ENCODE measurements at places on chromosomes 4 and X.
A peak's percentile ranks its signal among the peaks of the same experiment; 100 is the strongest.

GRCh38 chr4:107278791-107279483 is 242.8 kb upstream of the DKK2 start:
- no peak for DNase-seq

DNA sequence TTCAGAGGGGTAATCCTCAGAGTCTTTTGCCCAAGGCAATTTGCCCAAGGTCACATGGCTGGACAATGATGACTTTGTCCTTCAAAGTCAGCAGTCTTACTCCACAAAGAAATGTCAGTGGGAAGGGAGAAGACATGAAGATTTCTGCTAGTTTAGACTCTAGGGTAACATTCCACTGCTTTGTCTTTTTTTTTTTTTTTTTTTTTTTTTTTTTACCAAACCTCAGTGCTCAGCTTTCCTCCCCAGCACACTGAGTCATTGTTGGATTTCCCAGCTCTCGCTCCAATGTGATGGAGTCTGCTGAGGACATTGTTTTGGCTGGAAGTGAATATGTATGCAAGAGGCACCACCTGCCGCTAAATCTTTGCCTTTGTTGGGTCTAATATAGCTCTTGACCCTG is 7.2 kb upstream of the C1QTNF7 start:
- no peak for DNase-seq

DNA sequence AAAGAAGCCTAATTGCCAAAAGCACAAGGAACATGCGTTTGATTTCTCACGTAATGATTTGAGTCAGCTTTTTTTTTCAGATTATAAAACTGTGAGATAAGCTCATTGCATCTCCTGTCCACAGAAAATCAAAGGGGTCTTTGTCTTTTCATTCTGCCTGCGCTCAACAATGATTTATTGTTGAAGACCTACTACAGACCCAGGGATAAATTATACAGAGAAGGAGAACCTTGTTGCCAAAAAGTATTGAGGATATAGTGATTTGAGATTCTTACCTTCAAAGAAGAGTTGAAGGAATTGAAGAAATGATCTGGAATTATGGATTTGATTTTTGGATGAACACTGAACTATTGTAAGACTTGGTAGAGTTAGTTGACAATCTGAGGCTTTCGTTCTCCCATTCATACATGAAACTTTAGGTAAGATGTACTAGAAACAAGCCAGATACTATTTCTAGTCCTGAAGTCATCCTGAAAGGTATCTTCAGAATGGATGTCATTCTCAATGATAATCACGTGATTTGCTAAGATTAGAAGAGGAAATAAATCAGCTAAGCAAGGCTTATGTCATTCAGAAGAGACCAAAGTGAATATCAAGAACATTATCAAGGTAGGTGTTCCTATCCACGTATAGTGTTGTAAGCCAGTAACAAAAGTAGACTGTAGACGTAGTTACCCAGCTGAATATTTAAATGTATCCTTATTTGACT is 71.1 kb upstream of the SCOC start:
- DNase-seq = no peak

DNA sequence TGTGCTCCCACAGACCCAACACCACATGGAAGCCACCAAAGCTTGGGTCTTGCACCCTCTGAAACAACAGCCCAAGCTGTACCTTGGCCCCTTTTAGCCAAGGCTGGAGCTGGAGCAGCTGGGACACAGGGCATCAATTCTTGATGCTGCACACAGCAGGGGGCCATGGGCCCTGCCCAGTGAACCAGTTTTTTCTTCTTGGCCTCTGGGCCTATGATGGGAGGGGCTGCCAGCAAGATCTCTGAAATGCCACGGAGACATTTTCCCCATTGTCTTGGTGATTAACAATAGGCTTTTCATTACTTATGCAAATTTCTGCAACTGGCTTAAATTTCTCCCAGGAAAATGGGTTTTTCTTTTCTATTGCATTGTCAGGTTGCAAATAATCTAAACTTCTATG is 49.0 kb downstream of the SPANXA2 start:
- DNase-seq = no peak

DNA sequence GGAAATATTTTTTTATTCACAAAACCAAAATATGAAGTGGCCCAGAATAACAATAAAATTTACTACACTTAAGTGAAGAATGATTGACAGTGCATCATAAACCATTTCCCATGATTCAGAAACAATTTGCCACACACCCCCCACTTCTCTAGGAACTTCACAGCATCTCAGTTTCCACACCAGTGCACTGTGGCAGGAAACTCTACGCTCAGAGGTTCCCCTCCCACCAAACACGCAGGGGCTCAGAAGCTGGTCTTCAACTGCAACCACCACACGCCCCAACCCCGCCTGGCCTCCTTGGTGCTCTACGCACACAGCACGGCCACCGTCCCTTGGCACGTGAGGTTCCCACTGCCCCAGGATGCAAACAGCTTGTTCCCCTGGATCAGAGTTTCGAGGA is 63.7 kb downstream of the ZFYVE28 start:
- DNase-seq = no peak

DNA sequence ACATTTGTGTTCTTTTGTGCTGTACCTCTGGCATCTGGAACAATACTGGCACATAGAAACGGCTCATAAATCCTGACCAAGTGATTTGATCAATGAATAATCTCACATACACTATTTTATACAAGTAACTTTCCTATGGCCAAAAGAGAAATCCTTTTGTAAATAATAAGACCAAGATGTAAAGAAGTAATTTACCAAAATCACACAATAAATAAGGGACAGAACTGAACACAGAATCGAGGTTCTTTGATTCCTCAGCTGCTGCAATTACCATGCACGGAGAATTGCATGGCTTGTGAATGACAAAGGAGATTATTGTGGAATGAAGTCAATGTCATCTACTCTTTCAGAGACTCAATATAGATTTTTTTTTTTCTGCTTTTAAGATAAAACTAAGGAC is 576.8 kb upstream of the SMIM31 start:
- no peak for DNase-seq

- DNase-seq = peak; percentile 30
Measured at GRCh38 chr4:158811704-158812103, 42.9 kb downstream of the FNIP2 start.

DNA sequence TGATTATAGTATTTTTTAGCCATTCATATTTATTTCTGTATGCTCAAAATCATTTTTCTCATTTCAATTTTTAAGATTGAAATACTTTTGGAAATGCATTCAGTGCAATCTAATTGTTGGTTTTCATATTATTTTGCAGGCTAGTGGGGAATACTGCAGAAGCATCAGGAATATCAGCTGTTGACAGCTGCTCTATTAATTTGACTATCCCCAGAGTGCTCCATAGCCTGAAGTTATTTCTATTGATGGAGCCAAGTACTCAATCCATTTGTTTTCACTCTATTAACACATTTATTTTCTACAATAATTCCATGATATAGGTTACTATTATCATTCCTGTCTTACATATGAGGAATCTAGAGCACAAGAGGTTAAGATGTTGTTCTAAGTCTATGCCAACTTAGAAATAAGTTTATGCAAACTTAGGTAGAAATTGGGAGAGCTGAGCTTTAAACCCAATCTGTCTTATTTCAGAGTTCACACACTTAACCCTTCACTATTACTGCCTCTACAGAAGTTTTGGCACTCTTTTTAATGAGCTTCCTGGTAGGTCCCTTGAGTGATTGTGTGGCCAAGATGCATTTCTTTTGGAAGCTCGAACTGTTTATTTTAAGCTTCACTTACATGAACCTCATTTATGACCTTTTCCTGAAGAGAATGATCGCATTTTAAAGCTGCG is 65.6 kb upstream of the PCDH18 start:
- no peak for DNase-seq

GRCh38 chrX:110989869-110990268 is 106.1 kb upstream of the PAK3 start:
- no peak for DNase-seq

- DNase-seq = no peak
Measured at GRCh38 chrX:154509455-154509854, 6.6 kb downstream of the FAM3A start.

DNA sequence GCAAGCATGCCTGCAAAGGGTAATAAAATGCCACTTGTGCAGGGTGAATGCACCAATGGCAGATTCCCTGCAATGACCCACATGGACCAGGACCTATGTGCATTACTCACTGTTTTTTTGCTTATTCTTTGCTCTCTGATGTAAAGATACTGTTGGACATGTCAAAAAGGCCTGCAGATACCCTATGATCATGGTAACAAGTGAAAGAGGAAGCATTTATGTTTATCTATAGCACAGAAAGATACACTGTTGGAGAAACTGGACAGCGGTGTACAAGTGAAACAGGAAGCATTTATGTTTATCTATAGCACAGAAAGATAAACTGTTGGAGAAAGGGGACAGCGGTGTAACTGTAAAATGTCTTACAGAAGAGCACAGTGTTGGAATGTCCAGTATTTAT is 127.5 kb downstream of the PAPSS1 start:
- DNase-seq = no peak

- DNase-seq = no peak
Measured at GRCh38 chrX:11759172-11759460, 1.1 kb downstream of the MSL3 start.

DNA sequence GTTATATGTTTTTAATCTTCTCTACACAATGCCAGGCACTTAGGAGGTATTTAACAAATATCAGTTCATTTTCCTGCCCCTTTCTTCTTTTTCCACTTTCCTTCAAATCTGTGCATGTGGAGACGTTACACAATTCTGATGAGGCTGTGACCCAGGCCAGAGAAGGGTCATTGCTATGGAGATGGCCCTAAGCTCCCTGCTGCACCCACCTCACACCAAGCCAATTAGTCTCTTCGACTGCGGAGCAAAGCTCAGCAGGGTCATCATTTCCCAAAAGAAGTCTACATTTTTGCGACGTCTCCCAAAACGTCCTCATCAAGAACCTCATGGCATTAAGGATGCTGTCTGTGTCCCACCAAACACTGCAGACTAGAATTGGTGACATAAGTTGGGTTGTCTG is 28.9 kb upstream of the VEGFD start:
- no peak for DNase-seq

- no peak for DNase-seq
Measured at GRCh38 chr4:99084595-99084994, 4.0 kb downstream of the ADH5 start.

DNA sequence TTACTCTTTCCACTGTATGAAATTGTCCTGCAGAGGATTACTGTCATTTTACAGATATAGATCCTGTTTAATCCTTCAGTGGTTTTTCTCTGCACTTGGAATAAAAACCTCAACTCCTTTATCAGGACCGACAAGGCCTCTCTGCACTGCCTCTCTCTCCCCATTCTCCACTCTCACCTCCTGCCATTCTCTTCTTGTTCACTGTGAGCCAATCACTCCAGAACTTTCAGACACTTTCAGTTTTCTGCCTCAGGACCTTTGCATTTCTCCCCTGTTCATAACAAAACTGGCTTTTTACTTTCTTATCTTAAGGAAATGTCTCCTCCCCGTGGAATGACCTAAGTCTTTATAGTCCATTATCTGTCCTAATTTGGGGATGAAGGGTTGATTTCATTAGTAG is 137.3 kb downstream of the ELOVL6 start:
- no peak for DNase-seq

GRCh38 chrX:71671938-71672337 is 4.6 kb downstream of the LOC101059915 start:
- DNase-seq = no peak

DNA sequence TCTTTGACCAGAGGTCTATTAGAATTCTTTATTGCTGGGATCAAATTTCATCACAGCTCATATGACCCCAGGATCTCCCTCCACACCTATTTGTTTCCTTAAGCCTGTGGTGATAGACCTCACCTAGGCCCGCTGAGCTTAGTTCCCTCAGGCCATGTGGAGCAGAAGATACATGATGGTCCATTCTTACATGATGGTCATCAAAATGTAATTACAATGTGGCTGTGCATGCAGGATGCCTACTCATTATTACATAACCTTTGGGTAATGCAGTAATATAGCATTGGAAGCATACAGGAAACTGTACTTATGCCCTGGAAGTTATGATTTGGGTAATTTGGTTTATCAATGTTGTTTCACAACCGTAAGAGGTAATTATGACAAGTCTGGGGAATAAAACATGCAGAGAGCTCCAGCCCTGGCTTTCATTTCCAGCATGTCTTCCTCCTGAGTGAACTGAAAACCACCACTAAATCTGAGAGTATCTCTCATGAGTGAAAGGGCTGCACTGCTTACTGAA is 67.0 kb upstream of the AGA start:
- no peak for DNase-seq

GRCh38 chr4:185700048-185700447 is 111.9 kb downstream of the SORBS2 start:
- no peak for DNase-seq

GRCh38 chr4:150394046-150394445 is 187.9 kb upstream of the MAB21L2 start:
- no peak for DNase-seq

DNA sequence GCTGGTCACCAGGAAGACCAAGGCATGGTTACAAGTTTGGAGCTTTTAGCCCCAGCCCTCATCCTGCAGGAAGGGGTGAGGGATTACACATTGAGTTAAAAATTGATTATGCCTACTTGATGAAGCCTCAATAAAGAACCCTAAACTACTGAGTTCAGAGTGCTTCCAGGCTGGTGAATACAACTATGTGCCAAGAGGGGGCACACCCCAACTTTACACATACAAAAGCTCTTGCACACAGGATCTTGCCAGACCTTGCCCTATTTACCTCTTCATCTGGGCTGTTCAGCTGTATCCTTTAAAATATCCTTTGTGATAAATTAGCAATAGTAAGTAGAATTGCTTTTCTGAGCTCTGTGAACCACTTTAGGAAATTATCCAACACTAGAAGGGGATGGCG is 489.3 kb downstream of the INPP4B start:
- DNase-seq = no peak

DNA sequence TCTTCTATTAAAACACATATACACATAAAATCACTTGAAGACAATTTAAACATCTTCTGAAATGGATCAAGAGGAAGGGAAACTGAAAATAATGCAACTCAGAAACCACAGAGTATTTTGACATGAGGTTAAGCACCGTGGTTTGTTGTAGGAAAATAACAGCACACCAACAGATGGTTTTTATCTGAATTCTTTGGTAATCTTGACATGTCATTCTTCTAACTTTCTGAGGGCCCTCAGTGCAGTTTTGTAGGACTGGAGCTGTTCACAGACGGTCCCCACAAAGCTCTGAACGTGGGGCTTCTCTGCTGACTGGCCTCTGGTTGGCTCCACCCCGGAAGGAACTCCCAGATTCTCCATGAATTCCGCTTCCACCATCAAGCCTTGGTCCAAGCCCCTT is 16.0 kb upstream of the TLR8 start:
- DNase-seq = no peak

GRCh38 chr4:82293304-82293703 is 80.5 kb downstream of the HNRNPD start:
- DNase-seq = no peak

GRCh38 chr4:140326395-140326993 is 47.0 kb upstream of the SCOC start:
- peak; percentile 30 for DNase-seq
